ENCODE measurements at places on chromosomes 2 and 18.

- DNase-seq = no peak
Measured at GRCh38 chr2:11554399-11554716, 20.5 kb downstream of the GREB1 start.

GRCh38 chr2:159612255-159612901 is 4.0 kb downstream of the BAZ2B start:
- peak; percentile 60 for DNase-seq

DNA sequence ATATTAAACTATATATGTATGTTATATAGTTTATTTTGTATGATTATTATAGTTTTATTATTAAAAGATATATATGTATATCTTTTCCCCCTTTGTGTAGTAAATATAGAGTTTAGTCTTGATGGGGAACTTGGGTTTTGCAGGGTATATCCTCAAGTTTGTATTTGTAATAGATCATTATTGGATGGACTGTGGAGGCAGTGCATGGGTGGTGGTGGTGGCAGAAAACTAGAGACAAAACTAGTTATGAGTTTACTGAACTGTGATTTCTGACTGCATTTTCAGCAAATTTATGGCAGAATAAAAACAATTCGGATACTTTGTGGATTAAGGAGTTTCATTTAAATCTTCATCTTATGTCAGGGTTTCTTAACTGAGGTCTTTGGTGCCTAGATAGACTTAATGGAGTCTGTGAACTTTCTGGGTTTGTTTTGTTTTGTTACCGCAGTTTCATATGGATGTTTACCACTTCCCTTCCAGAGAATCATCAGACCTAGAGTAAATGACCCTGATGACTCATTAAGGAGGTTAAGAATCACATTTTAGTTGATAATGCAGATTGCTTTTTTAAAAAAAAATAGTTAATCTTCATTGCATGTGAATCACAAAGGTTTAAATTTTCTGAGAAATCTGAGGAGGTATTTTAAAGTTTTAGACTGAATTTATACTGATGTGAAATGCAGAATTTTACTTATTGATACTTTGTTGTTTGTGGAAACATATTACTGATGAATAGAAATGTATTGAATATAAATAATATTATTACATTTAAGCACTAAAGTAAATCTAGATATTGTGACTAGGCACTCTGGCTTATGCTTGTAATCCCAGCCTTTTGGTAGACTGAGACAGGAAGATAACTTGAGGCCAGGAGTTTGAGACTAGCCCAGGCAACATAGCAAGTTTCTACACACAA is 14.5 kb downstream of the EPC2 start:
- DNase-seq = peak; percentile 13

DNA sequence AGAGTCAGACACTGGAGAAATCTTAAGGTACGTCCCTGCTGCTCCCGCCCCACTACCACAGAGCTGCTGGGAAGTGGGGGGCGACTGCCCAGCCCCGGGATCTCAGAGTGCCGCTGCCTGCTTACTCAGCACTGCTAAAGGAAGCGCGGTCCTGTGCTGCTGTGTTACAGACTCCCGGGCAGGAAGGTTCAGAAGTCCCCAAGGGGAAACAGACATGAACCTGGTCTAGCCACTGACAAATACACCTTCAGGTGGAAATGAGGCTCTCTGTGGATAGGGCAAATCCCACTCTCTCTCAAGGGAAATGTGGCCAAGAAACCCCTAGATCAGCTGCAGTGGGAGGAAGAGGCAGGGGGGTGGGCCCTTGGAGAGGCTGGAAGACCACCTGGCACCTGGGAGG is 13.7 kb downstream of the MTERF4 start:
- DNase-seq = no peak

GRCh38 chr18:75116165-75116564 is 92.8 kb downstream of the PTGR3 start:
- no peak for DNase-seq

GRCh38 chr2:237201461-237202287 is 116.0 kb downstream of the COPS8 start:
- peak; percentile 73 for DNase-seq

GRCh38 chr18:10274301-10274700 is 180.1 kb upstream of the APCDD1 start:
- no peak for DNase-seq

- DNase-seq = no peak
Measured at GRCh38 chr2:67881816-67882215, 181.0 kb downstream of the C1D start.

DNA sequence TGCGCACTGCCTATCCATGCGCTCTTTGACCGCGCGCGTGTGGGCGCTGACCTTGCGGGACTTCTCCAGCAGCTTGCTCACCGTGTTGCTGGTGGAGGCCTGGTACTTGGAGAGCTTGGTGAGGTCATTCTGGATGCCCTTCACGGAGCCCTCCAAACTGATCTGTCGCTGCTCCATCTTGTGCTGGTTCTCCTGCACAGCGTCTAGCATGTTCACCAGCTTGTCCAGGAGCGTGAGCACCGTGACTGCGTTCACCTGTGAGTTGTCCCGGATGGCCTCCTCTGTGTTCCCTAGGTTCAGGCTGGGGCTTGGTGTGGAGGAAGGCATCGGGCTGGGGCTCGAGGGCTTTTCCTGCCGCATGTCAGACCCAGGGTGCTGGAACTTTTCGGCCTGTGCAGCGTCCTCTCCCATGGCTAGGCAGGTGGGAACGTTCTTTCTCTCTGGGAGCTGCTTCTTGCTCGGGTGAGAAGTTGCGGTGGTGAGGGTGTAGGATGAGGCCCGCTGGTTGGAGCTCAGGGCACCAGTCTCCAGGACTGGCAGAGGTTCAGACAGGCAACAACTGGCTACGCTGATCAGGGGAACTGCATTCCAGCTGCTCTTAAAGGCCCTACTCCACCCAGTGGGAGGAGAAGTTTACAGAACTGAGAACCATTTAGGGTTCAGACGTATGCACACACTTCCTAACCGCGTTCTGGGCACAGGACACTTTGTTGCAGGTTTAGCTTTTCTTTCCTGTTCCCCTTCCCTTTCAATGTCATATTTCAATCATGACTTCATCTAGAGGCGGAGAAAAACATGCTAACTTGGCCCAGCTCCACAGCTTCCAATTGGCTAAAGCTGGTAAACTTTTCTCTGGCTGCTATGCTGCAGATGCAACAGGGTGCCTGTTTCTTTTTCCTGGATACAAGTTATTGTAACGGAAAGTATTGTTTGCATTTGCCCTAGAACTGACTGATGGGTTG is at the start of gene CAVIN2:
CAVIN2 (minus strand) TSS at position 574 of the 962 bp plus-strand sequence; CDS start at position 411, 163 bp downstream.
- peak; percentile 85 for DNase-seq

- DNase-seq = no peak
Measured at GRCh38 chr2:80169811-80170594, 134.5 kb downstream of the LRRTM1 start.

DNA sequence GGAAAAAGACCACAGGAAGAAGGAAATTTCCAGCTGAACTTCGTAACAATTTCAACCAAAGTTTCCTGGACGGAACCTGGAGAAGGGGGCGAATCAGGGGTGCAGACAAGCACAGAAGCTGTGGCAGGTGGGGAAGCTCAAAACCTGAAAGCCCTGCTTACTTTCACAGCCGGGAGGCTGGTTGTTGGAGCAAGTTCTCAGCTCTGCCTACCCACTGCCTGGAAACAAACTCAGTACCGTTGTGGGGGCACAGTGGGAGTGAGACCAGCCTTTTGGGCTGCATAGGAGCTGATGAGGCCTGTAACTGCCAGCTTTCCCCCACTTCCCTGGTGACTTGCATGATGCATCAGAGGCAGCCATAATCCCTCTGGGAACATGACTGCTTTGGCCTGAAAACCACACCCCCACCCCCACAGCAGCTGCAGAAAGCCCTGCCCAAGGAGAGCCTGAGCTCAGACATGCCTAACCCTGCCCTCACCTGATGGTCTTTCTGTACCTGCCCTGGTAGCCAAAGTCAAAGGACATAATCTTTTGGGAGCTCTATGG is 207.0 kb upstream of the VWC2L start:
- no peak for DNase-seq

GRCh38 chr2:252001-252602 is 11.7 kb downstream of the SH3YL1 start:
- DNase-seq = no peak

DNA sequence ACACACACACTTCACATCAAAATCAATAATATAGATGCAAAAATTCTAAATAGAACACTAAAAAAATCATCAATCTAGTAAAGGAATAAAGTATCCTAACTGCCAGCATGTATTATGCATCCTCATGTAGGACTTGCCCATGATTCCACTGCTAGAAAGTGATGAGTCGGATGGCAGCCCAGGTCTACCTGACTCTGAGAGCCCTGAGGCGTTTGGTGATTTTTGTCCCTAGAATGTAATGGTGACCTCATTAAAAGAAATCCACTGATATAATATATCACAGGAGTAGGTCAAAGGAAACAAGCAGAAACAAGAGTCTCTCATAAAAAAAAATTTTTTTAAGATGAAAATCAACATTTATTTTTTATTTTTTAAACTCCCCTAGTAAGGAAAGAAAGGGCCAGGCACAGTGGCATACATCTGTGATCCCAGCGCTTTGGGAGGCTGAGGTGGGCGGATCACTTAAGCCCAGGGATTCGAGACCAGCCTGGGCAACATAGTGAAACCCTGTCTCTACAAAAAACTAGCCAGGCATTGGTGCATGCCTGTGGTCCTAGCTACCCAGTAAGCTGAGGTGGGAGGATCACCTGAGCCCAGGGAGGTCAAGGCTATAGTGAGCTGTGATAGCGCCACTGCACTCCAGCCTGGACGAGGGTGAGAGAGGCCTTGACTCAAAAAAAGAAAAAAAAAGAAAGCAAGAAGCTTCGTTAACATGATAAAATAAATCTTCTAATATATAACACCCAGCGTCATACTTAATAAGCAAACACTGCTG is 24.4 kb upstream of the ACTG2 start:
- DNase-seq = no peak

DNA sequence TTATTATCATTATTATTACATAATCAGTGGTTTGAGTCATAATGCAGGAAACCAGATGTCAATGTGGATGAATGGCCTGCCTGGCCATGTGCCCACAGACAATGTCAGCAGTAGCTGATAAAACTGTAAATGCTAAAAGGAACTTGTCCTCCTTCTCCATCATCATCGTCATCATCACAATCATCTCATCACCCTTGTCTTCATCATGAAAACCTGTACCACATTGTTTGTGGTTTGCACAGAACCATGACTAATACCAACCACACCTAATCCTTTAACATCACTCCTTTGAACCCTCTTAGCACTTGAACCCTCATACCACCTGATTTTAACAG is 96.0 kb downstream of the HNMT start:
- DNase-seq = peak; percentile 82

GRCh38 chr18:10350661-10351060 is 103.8 kb upstream of the APCDD1 start:
- DNase-seq = no peak

GRCh38 chr2:176097820-176098365 is 1.7 kb upstream of the HOXD12 start:
- DNase-seq = no peak

DNA sequence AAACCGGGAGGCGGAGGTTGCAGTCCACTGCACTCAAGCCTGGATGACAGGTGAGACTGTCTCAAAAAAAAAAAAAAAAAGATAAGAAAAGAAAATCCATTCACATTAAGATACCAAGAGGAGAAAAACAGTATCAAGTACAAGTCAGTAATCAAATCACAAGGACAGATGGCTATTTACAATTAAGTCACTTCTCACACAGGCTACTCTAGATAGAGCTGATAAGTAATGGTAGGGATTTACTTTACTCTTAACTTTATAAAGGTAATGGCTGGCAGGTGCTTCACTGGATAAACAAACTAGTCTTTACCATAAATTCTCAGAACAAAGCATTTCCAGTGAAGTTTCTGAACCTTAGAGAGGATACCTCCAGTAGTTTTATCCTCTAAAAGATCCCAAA is 11.5 kb downstream of the SF3B1 start:
- DNase-seq = peak; percentile 11

GRCh38 chr2:105763076-105763475 is 18.4 kb downstream of the NCK2 start:
- no peak for DNase-seq

GRCh38 chr2:123720760-123721159 is 304.3 kb upstream of the CNTNAP5 start:
- peak; percentile 27 for DNase-seq
